ENCODE measurements at places on chromosomes 2 and 18.

DNA sequence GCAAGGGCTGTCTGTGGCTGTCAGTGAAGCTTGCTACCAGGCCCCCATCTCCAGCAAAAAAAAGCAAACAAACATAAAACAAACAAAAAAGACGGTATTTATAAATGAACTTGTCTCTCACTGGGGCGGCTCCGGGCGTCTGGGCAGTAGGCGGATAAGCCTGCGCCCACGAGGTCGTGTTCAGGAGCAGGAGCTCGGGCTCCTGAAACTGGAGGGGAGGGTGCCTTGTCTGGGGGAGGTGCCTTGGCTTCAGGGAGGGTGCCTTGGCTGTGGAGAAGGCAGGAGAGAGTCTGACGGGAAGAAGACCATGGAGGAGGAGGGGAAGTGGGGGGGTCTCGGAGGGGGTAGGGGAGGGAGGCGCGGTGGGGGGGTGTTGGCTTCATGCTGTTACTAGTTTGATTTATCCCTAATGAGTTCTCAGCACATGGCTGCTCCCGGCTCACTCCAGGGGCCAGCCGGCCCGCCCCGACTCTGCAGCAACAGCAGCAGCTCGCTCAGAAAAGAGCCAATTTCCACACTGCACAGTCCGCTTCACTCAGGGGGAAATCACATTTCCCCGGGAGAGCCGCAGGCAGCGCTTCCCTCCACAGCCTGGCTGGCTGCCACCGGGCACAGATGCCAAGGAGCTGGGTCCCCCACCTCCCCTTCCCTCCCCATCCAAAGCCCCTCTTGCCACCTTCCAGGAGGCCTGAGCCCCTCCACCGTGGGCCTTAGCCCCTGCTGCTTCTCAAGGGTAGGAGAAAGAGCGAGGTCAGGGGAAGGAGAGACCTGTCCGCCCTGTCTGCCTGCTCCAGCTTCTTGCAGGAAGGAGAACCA lies 38.7 kb downstream of the PSD4 start:
- DNase-seq = no peak

GRCh38 chr2:238475566-238475965 lies 48.8 kb downstream of the ASB1 start:
- DNase-seq = no peak

GRCh38 chr2:1488181-1488671 lies 75.0 kb downstream of the TPO start:
- no peak for DNase-seq

DNA sequence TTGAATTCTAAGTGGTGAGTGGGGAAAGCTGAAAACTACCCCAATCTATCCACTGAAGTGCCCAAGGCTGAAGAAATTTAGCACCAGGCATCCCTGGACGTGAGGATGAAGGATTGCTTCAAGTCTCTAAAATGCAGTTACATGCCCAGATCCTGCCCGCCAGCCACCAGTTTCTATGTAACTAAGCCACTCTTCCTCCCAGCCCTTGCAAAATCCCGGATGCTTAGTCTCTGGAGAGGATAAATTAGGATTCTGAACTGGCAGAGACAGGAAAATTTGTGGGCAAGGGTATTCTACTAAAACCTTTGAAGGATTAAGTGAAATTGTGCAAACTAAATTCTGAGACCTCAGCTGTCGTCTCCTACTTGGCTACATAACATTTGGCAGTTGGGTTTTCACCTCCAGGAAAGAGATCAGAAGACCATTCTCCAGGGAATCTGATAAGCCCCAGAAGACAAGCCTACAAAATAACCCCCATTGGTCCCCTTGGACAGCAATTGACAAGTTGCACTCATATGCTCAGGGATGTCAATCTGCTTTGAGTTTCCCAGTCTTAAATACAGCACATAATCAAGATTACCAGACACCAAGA lies 93.9 kb upstream of the CD226 start:
- DNase-seq = no peak

DNA sequence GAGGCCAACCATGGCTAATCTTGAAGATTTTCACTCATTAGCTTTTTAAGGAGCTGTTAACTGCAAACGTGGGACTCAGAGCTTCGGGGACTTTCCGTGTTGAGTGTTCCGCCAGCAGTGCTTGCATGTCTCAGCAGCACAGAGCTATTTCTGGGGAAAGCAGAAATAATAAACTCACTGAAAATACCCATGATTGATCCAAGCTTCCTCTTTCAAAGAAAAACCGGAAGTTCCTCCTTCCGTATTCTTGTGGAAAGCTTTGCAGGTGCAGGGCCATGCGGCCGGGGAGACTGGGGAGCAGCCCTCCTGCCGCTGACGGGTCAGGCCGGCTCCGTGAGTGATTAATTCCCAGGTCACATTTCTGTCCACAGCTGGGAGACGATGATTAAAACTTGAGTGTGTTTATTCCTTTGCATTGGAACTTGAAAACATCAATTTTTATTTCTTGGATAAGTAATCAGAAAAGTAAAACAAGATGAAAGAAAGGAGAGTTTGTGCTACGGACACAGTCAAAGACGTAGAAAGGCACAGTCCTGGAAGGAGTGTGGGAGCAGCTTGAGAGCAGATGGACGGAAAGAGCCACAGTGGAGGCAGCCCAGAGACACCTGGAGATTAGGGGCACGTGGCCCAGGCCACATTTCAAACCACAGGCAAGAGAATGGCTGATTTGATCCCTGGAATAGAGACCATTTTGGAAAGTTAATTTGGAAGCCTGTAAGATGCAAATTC lies 54.2 kb upstream of the CTDP1 start:
- no peak for DNase-seq

GRCh38 chr18:159037-159652 lies 788 bp downstream of the USP14 start:
- DNase-seq = no peak

- DNase-seq = no peak
Observed at GRCh38 chr2:133414486-133415209, 153.6 kb downstream of the NCKAP5 start.

- DNase-seq = no peak
Observed at GRCh38 chr2:196208915-196209314, 37.5 kb upstream of the STK17B start.

- no peak for DNase-seq
Observed at GRCh38 chr18:38174594-38174993, 609.0 kb upstream of the CELF4 start.

GRCh38 chr18:70183441-70183840 lies 22.0 kb downstream of the RTTN start:
- no peak for DNase-seq

GRCh38 chr2:26675651-26676255 lies 16.8 kb upstream of the KCNK3 start:
- no peak for DNase-seq

- no peak for DNase-seq
Observed at GRCh38 chr18:42778445-42779042, 336.9 kb downstream of the RIT2 start.

GRCh38 chr2:98637401-98638147 lies 29.2 kb downstream of the UNC50 start:
- DNase-seq = peak; percentile 57

GRCh38 chr18:72999971-73000607 lies 132.3 kb upstream of the NETO1 start:
- no peak for DNase-seq

DNA sequence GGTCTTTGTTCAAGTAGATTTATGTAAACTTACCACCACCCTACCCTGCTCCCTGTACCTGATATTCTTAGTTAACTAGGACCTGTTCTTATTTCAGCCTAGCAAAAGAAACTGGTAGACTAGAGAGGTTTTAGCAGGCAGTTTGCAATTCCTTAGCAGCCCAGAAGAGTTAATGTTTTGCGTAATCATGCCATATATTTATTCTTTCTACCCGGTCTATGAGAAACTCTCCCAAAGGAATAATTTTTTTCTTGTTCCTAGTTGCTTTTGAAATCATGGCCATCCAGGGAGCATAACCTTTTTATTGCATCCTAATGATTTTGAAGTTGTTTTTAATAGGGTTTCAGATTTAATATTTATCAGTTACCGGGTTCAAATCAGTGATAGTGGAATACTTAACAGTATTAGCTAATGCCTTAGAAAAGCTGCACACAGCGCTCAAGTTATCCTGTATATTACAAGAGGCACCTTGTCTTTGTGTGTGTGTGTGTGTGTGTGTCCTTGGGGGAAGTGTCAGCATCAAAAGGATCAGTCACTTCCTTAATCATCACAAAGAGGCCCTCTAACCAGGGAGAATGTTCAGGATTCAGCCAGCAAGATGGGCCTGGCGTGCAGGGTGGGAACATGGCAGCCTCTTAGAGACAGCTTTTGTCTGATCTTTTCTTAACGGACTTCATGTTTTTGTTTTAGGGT lies 52.9 kb downstream of the CABLES1 start:
- DNase-seq = no peak

GRCh38 chr18:76822506-76823160 lies at the start of gene ZNF236:
Gene ZNF236 (plus strand): TSS chr18:76822557. CDS start chr18:76822608, 51 bp downstream.
- DNase-seq = peak; percentile 79

- DNase-seq = peak; percentile 8
Observed at GRCh38 chr2:118371515-118371914, 283.2 kb downstream of the INSIG2 start.

- no peak for DNase-seq
Observed at GRCh38 chr18:57915248-57915647, 112.1 kb upstream of the ATP8B1 start.

- no peak for DNase-seq
Observed at GRCh38 chr18:7608174-7608550, 41.0 kb downstream of the PTPRM start.

GRCh38 chr18:25518716-25519053 lies 166.7 kb upstream of the ZNF521 start:
- no peak for DNase-seq

DNA sequence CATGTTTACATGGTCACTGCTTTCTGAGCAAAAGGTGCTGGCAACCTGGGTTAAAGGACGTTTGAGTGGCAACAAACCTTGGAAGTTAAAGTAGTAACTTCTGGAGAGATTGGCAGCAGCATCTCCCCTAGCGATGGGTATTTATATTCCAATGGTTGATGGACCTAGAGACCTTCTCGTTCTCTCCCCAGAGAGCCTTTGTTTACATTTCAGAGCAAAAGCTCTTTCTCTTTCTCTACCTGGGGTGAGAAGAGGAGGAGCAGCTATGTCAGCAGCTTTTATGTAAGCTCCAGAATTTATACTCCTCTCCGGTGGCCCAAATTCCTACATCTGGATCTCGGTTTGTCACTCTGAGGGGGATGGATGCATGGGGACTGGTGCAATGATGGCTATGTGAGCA lies 213.7 kb upstream of the ARL4C start:
- no peak for DNase-seq

DNA sequence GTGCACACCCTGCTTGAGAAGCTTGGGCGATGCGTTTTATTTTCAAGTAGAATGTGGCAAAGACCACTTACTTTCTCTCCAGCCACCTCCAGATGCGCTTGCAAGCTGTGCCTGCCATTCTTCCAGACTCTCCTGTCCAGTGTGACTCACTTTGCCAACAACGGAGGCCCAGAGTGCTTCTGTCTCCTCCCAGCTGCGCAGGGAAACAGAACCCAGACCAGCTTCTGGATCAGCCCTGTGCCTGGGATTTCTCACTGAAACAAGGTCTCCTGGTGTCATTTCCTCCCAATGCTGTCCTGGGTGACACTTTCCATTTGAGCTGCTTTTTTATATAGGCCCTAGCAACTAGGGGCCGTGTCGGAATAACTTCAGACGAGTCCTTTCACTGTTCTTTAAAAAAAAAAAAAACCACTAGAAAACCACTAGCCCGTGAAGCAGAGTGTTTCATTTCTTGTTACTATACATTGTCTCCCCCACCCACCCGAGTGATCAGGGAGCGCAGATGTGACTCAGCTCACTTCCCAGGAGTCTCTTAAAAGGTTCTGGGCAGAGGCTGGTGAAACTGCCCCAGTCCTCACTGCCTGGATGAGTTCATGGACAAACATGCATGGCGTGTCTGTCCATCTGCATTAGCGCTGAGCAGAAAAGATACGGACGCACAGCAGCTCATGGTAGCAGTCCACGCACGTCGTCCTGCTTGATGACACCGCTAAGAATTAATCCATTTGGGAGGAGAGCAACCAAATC lies 25.3 kb upstream of the RPL31 start:
- no peak for DNase-seq

GRCh38 chr2:41691561-41691960 lies 356.3 kb upstream of the PKDCC start:
- DNase-seq = no peak

- no peak for DNase-seq
Observed at GRCh38 chr2:53994818-53995808, 24.3 kb upstream of the PSME4 start.

DNA sequence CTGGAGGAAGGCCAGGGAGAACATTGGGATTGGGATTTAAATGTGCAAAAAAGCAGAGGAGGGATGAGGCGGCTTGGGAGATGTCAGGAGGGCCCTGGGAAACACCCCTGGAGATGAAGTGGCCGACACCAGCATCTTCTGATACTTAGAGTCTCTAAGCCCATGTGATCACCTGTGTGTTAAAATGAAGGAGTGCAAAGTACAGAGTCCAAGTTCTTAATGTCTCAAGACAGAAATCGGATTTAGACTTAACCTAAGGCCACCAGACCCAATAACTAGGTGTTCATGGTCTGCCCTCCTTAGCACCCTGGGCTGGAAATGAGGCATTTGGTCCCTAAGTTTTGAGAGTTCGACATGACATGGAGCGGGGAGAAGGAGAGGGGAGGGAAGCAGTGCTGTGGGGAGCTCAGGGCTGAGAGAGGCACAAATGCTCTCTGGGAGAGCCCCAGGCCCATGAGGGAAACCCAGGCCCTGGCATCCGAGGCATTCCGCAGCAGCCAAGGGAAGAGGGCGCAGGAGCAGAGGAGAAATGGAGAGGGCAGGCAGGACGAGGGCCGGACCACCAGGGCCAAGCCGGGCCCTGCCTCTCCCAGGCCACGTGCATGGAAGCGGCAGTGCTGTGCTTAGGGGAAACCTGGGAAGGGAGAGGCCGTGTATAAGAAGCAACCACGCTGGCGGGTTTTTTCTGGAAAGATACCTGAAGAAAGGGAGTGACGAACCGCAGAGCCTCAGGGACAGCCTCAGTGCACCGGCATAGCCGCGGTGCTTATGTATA lies 63.3 kb downstream of the SFXN5 start:
- DNase-seq = no peak

DNA sequence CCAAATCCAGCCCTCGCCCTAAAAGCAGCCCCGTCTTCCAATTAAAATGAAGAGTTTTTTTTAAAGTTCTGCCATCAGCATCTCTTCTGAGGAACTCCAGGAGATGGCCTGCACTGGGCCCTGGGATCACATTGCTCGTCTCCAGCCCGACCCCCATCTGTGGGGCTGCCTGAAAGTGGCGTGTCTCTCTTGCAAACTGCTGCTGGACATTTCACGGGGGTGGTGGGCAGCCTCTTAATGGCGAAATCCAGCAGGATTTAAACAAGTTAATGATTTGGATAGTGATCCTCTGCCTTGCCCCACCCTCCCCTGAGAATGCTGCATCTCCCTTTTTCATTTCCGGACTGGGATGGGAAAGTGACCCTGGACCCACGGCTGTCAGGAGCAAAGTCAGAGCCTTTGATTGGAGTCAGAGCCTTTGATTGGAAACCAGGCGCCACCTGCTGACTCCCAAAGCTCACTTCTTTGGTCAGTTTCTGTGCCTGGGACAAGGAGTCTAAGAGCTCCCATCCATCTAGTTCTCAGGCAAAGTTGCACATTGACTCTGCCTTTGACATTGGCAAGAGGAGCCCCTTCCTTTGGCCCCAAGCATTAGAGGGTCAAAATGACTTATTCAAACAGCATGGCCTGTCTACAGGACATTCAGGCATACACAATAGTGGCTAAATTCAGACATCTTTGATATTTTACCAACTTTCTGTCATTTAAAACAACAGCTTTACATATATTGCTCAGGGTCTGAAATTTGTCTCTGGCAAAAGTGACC lies 155.2 kb downstream of the SH3BP4 start:
- peak; percentile 10 for DNase-seq

- DNase-seq = no peak
Observed at GRCh38 chr2:149428783-149429182, 98.4 kb downstream of the LYPD6 start.

GRCh38 chr18:32770666-32771168 lies 2.1 kb downstream of the KLHL14 start:
- no peak for DNase-seq

GRCh38 chr2:233436691-233437438 lies 82.6 kb downstream of the DGKD start:
- DNase-seq = no peak

Data from activated T-cell treated with anti-CD3 and anti-CD28 coated beads, Interleukin-2, amount 50 U/mL, for 72 hours (primary cell).